Activated CD8-positive, alpha-beta memory T cell treated with anti-CD3 and anti-CD28 coated beads, Interleukin-2, amount 10 ng/mL, durations not matched to agents 7 days and 5 days (primary cell): ENCODE measurements at places on chromosomes 4 and X. TPM values are rescaled to one million over a fixed set of nuclear protein-coding genes. Genes with fewer than 3 reads are reported as not detected.

GRCh38 chr4:48431401-48431800 lies 51.7 kb upstream of the SLC10A4 start:
- peak; percentile 57 for DNase-seq

DNA sequence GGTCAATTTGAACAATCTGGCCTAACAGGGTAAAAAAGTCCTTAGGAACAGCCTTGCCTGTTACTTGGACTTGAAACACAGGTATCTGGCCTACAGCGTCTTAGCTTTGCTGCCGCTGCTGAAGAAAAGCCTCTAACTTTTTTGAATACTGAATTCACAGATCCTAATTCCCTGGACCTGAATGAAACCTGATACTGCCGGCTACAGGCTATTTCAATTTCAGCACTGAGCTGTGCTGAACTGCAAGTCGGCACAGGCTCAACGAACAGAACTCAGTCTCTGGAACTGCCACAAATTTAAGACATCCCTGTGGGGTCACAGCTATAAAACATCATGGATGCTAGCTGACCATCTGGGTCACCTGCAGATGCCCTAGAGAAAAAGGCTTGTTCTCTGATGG lies 7.2 kb downstream of the NR0B1 start:
- no peak for DNase-seq

DNA sequence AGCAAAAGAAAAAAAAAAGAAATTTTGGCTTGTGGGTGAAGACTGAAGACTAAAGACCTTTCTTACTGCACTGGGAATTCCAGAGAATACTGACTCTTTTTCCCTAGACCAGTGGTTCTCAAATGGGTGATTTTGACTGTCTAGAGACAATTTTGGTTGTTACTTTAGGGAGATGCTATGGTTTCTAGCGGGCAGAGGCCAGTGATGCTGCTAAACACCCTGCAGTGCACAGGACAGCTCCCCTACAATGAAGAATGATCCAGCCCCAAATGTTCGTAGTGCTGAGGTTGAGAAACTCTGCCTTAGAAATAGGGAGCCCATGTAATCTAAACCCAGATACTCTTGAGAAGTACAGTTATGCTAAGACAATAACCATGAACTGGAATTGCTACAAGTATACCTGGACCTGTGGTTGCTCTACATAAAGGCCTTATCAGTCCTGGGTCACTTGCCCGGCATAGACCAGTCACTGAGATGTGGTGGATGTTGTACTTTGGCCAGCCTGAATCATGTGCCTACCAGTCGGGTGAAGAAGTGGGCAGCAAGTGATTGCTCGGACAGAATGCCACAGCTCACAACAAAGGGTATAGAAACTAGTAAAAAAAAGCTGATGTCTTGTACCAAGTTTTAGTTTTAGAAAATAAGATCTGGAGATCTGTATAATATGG lies 16.0 kb downstream of the ARHGAP10 start:
- no peak for DNase-seq

- DNase-seq, result no peak
These were observed at the start of gene TLL1 for GRCh38 chr4:165872461-165873297. Gene TLL1 (plus strand): TSS chr4:165873237. CDS start chr4:165873905, 668 bp downstream.

GRCh38 chr4:122798101-122798500 lies 28.5 kb upstream of the FGF2 start:
- no peak for DNase-seq

DNA sequence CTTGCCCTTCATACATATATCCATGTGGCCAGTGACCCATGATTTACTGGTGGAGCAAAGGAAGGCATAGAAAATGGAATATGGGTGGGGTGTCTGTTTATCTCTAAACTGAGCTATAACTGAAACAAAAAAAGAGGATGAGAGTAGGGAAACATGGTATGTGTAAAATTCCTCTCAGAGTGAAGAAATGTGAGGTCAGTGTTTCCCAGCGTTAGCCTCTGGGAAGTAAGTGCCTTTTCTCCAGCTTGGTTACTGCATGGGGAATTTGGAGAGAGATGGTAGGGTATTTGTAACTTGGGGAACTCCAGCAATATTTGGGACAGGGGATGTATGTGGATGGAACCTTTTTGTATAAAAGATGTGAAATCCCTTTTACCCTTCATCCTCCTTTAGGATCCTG lies 89.4 kb downstream of the AFF1 start:
- no peak for DNase-seq

DNA sequence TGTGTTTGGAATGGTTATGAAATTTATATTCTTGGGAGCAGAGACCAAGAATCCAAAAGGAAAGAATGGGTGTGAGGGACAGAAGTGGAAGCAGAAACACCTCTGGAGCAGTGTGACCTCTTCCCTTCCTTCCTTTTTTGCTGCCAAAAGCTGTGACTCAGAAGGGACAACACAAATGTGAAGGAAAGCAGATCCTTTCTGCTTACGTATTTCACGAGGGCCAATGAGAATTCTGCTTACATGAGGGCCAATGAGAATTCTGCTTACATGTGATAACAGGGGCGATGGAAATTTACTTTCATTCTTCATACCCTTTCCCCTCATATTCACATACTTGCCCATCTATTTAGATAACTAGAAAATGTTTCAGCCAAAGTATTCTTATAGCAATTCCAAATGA lies 404.6 kb downstream of the PRDM5 start:
- no peak for DNase-seq

GRCh38 chrX:100926453-100926852 lies 2.3 kb downstream of the XKRX start:
- DNase-seq, result no peak

DNA sequence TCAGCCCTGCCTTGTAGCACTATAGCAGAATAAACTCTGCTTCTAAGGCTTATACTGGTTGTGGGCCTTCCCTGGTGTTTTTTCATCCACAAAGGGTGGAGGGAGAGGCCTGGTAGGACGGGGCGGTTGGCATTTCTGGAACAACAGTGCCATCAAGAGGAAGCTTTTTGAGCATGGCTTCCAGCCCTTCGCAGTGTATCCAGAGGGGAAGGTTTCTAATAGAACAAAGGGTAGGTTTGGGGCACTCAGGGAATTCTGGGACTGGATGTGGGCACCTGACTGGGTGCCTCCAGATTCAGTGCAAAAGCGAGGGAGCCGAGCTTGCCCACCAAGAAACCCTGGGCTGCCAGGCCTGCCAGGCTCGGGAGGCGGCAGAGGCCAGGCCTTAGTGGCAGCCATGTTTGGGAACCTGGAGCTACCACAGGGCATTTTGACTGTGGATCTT lies 229.6 kb upstream of the AGTR2 start:
- no peak for DNase-seq

Gene SH3RF1
- total RNA-seq, result not detected

Gene NUDT11
- 0.79 TPM for total RNA-seq

Gene ACE2
- not detected for total RNA-seq

Gene TEX13D
- not detected for total RNA-seq

Gene CT45A2
- not detected for total RNA-seq
